Stimulated activated CD4-positive, alpha-beta T cell treated with anti-CD3 and anti-CD28 coated beads, Interleukin-15, amount 100 ng/mL, for 48 hours (primary cell): ENCODE measurements at places on chromosomes 3 and 15.

GRCh38 chr3:31086148-31086547, 191.7 kb upstream of the GADL1 start:
- DNase-seq = no peak

GRCh38 chr3:97911459-97911858, 60.8 kb downstream of the RIOX2 start:
- DNase-seq = no peak

- DNase-seq = peak; percentile 87
These were observed at the start of gene UBR1 for GRCh38 chr15:43105778-43106485. Gene UBR1 (minus strand): TSS chr15:43106038. CDS start chr15:43106022, 16 bp downstream.

- DNase-seq = no peak
These were observed 775 bp downstream of the C3orf33 start for GRCh38 chr3:155805204-155805801.

DNA sequence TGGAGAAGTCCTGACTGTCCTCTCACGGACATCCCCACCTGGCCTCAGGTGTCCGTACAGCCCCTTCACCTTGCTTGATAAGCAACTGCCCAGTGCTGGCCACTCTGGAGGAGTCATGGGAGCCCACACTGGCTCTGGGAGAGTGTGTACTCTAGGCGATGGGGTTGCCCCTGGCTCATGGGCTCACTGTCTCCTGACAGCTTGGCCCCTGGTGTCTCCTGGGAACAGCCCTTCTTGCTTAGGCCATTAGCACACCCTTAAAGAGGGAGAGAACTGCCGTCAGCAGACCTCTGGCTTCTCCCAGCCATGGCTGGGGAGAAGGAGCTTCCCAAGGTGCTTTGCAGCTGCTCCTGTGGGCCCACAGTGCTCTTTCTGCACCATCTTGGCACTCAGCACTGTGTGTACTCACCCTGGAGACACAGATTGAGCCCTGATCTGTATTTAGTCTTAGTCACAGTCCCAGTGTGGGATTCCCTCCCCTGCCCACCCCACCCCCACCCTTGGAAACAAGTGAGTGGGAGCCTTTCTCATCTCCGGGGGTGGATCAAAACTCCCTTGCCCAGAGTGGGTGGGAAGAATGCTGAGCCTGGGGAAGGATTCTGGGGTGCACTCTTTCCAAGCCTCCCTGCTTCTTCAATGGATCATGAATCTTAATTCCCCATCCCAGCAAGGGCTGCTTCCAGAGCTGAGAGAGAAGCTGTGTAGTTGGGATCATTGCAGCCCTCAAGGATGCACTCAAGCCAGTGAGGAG, 83.5 kb upstream of the ADPGK start:
- DNase-seq = no peak

- no peak for DNase-seq
These were observed 34.7 kb downstream of the LEKR1 start for GRCh38 chr3:156860873-156861272.

DNA sequence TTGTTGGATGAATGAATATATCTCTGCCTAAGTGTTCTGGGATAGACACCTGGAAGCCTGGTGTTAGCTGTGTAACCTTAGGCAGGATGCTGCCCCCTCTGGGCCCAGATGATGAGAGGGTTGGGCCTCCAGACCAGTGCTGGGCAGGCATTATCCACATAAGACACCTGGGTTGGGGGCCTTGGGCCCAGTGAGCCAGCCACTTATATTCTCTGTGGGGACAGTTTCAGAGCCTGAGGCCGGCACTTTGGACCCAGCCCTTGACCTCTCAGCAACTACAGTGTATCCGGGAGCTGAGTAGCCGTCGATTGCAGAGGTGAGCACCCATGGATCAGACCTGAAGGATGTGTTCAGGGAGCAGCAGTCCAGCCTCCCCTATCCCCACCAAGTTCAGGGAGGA, 2.2 kb downstream of the HEMK1 start:
- DNase-seq = no peak
